IPS DF 19.7 (cell line): ENCODE measurements at places on chromosomes 3 and 15.

- no peak for DNase-seq
Measured at GRCh38 chr15:47184908-47185801, 532.1 kb upstream of the SEMA6D start.

DNA sequence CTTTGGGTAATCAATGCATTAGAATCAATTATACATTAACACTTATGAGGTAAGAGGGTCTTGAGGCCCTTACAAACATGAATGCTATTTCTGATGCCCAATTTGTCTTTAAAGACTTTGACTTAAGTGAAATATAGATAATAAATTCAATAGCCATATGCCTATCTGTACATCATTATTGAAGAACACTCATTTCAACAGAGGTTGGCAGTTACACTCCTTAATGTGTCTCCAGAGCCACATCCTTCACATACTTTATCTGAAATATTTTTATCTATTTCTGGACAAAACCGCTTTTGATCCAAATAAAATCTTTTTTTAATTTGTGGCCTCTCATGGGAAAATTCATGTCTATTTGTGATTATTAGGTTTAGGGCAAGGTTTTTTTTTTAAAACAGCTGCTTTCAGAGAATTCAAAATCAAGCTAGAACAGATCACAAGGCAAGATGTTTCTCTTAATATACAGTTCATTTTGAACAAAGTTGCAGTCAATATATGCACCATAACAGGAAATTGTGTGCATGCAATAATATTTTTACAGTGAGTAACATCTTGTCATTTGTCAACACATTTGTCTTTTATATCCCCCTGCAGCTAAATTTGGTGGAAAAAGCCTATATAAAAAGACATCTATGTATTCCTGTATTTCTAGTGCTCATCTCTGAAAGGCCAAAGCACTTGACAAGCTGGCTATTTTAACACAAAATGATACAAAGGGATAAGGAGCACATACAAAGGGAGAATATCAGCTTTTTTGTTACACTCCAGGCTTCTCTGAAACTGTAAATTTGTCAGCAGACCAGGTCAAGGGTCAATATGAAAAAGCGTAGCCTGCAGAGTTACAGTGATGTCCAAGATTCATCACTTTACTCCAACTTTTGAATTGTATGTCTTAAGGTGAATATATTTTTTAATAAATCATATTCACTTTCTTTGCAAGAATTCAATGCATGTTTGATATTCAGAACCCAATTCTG lies 146.2 kb upstream of the DPH6 start:
- no peak for DNase-seq

GRCh38 chr15:68930268-68931022 lies at the start of gene SPESP1:
Gene SPESP1 (plus strand): TSS chr15:68930525. CDS start chr15:68930654, 129 bp downstream.
- no peak for DNase-seq

- DNase-seq, result peak; percentile 42
Measured at GRCh38 chr3:51501833-51502561, 2.2 kb upstream of the DCAF1 start.

DNA sequence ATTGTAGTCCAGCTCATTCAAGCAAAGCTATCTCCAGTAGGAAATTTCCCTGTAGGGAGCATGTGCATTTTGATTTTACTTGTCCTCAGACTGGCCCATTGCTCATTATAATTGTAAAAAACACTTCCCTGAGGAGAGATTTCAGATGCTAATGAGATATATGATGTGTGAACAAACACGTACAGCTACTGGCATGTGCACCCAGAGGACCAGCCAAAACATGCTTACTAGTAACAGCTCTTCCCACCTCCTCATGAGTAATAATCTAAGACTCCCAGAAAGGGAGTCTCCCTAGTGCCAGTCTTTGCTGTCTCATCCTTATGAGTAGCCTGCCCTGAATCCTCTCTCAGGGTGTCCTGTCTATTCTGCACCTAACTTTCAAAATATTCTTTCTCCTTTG lies 43.4 kb downstream of the FBXO22 start:
- DNase-seq, result no peak
